ENCODE measurements at places on chromosomes 4 and X.

GRCh38 chrX:153592966-153593688 is 5.8 kb downstream of the CCNQ start:
- no peak for DNase-seq

DNA sequence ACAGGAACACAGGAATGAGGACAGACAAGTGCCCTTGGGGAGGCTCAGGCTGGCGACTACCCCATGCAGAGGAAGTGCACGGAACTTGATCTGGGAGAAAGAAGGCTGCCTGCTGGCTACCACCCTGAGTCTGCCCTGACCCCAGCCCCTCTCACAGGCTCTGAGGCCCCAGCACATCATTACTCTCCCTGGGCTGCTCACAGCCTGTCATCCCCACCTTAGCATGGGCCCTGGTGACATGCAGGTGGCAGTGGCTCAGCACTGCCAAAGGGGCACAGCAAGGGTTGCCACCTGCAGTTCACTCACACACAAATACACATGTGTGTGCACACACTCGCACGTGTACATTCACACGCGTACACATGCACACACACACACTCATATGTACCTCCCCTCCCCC is 26.1 kb upstream of the MAMLD1 start:
- DNase-seq = no peak

- DNase-seq = no peak
These were observed 491.0 kb upstream of the MAGEB2 start for GRCh38 chrX:29724316-29724715.

- DNase-seq = peak; percentile 56
These were observed 25.1 kb downstream of the XIAP start for GRCh38 chrX:123884809-123885408.

DNA sequence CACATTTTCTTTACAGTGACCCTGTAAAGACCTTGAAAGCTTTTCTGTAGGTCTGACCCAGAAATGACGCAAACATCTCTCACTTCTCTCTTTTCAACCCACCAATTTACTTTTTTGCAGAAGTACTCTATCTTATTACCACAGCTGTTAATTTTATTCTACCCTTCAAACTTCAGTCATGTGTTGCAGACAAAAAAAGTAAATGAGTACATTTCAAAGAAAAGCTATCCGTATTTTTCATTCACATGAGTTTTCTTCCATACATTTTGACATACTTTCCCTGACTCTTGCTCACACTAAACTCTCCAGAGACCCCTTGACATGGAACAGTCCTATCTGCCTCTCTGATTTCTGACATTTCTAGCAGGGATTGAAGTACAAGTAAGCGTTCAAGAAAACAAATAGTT is 51.7 kb downstream of the SLC7A11 start:
- peak; percentile 51 for DNase-seq

DNA sequence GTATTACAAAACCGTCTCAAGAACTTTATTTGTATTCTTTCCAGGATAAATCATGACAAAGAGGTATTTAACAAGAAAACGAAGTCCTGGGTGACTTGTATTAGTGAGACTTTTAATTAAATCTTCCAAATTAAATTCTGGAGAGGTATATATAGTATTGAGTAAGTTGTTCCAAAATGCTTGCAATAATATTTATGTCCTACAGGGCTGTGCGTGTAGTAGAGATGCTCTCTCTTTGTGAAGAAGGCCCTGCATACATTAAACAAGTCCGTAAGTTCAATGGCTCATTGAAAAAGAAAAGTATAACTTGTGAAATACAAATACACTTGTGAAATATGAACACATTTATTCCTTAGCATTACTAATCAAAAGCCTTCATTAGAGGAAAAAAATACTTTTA is 211.4 kb downstream of the ARHGAP24 start:
- DNase-seq = no peak

GRCh38 chr4:6873291-6873690 is 36.3 kb upstream of the TBC1D14 start:
- DNase-seq = no peak

DNA sequence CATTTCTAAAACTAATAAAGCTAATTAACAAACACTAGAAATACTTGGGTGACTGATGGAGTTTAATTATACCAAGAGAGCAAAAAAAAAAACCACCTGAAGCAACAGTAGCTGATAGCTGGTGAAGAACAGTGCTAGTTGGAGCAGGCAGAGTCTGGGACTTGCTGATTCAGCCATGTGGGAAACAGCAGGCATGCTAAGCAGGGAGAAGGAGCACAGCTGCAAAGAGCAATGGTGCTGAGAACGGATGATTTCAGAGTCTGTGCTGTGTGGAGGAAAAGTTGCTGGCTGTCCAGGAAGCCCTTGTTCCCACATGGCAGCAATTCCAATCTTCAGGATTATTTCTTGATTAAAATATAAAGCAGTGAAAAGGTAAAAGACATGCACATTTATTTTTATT is 68.8 kb downstream of the NPY1R start:
- no peak for DNase-seq

DNA sequence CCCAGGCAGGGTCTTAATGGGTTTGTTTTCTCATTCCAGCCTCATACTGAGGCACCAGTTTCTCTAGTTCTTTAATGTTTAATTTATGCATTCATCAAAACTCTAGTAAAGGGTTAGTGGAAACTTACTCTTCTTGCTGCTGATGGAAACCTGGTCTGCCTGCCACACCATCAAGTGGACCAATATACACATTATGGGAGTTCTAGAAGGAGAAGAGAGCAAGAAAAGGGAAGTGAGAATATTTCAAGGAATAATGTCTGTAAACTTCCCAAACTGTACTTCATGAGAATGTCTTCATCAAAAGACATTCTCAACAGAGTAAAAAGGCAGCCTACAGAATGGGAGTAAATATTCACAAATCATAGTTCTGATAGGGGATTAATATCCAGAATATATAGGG is 20.9 kb upstream of the DHX15 start:
- no peak for DNase-seq

DNA sequence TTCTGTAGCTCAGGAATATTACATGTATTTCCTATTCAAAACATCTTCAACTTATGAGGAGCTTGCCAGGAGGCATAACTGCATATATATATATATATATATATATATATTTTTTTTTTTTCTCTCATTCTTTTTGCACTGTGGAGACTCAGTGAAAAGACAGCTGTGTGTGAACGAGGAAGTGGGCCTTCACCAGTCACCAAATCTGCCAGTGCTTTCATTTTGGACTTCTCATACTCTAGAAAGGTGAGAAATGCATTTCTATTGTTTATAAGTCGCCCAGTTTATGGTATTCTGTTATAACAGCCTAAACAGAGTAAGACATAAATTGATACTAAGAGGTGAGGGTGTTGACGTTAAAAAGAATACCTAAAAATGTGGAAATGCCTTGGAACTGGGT is 710.6 kb downstream of the TRAM1L1 start:
- DNase-seq = peak; percentile 13

DNA sequence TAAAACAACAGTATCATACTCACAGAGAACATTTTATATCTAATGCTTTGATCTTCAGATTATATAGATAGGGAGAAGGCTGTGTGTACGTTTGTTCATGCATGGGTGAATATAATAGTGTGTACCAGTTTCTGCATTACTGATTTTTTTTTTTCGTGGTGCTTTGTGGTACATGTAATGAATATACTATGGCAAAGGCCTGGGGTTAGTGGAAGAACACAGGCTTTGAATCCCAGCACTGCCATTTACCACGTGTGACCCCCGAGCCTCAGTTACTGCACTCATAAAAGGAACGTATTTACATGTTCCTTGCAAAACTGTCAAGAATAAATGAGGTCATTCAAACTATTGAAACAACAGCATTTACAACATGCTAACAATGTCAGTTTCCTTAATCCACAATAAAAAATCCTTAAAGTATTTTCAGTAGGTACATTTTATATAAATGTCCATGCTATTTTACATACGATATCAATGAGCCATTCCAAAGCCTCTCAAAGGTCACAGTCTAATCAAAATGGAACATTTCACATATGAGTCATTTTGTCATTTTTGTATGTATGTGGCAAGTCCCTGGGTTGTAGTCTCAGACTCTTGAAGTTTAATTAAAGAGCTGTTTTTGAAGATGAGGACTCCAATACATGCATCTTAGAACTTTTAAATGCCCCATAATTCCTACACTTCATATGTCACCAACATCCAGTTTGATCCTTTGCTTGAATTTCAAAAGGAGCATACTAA is 242.8 kb downstream of the PPP3CA start:
- DNase-seq = peak; percentile 44

DNA sequence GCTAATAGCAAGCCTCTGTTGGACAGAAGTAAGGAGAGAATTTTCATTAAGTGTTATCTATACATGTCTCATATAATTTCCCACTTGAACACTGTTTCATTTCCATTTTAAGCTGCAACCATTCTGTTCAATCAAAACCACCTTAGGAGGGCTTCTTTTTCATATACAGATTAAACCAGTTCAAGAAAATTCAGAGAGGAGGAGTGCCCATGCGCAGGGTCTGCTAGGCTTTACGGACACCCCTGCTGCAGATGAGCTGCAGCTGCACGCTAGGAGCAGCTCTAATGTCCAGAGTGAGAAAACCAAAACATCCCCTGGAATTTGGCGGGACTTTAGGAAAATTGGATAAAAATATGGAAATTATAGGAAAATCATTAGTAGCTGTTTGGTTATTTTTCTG is 541.0 kb downstream of the SPRY1 start:
- no peak for DNase-seq

GRCh38 chr4:122784261-122784660 is 42.4 kb upstream of the FGF2 start:
- no peak for DNase-seq

DNA sequence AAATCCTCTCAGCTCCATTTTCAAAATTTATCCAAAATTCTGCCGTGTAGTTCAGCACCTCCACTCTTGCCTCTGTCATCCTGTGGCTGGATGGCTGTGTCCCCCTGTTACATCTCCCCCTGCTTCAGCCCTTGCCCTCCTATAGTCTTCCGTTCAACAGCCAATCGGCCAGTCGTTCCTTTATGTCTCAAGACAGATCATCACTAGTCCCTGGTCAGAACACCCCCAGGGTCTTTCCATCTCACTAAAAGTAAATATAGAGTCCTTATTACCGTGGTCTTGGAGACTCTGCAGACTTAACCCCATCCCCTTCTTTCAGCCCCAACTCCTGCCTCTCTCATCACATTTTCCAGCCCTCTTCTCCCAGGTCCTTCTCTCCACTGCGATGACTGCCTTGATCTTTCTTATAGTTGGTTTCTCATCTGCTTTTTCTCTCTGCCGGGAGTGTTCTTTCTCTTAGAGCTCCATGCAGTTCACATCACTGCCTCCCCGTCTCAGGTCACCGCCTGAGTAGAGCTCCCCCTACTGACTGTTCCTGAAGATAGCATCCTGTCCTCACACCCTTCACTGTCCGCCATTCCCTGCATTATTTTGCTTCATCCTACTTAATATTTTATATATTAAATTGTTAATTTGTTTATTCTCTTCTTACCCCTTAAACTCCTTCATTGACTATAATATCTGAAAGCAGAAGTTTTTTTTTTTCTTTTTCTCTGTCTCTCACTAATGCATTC is 736.9 kb upstream of the MAGEB2 start:
- peak; percentile 15 for DNase-seq

- no peak for DNase-seq
These were observed 154.9 kb upstream of the GYPA start for GRCh38 chr4:144295286-144295995.

DNA sequence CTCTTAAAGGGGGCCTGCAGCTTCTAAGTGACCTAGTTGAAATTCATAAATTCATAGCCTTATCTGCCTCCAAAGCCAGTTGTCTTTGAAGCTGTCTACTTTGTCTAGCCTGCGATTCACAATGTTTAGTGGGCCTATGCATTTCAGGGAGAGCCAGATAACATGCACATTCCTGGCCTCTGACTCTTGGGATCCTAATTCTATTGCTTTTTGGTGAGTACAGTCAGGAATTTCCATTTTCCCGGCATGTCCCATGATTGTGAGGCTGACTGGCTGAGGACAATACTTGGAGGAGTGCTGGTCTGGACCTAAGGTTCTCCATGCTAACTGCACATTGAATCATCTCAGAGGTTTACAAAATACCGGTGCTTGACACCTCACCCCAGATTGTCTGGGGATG is 155.0 kb downstream of the MSL3 start:
- DNase-seq = no peak

DNA sequence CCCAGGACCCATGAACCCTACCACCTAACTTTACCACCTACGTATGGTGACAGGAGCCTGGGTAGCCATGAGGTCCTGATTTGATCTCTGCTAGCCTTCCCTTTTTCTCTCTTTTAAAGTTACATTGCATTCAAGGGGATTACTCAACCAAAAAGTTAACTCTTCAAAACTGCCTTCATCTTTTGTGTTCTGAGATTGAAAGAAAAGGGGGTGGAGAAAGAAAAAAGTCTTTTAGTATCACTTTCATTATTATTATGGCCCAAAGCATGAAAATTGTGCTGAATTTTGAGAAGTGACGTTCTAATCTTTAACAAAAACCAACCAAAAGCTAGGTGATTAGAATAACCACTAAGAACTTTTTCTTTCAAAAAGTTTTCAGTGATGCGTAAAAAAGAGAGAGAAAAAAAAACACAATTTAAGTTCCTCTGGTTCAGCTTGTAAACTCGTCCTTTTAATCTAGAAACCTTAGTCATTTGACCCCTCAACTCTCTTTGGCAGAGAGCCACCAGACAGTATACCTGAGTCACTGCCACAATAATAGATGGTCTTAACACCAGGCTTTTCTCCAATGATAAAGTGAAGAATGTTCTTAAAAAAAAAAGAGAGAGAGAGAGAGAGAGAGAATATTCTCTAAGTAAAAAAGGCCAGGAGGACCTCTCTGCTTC is 347.4 kb upstream of the FGF13 start:
- no peak for DNase-seq

DNA sequence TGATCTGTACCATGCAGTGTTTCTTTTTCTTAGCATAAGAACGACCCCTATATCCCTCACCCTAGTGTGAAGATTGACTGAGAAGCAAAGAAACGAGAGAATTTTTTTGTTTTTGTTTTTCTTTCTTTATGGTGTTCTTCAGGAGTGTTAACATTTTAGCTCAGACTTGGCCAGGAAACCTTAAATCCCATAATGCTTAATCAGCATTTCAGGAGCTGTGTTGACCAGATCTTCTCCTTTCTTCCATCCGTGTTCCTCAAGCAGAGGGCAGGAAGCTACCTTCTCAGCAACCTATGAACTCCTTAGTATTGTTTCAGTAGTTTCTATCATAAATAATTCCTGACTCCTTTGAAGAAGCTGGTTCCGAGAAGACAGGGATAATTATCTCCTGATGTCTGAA is 1501.5 kb downstream of the STIM2 start:
- DNase-seq = no peak

DNA sequence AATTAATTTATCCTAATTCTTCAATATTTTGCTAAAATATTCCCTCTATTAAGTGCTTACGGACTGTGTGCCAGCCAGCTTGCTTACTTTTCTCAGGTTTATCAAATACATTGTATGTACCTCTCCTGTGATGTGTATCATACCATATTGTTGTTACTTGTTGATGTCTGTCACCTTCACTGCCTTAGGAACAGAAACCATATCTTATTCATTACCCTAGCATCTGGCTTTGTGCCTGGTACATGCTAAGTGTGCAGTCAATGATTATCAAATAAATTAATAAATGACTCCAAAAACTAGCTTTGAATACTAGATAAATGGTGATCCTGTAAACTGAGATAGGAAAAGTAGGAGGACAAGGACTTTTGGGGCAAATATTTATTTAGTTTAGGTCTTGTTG is 6.9 kb downstream of the CLCN3 start:
- no peak for DNase-seq

Data from common myeloid progenitor, CD34-positive (primary cell).